ENCODE measurements at places on chromosomes 1 and 21. TPM values are rescaled to one million over a fixed set of nuclear protein-coding genes. Genes with fewer than 3 reads are reported as not detected.

The ADORA1 gene
- 24.5 TPM for total RNA-seq

The SPRR3 gene
- not detected for total RNA-seq

The MROH7 gene
- 1.6 TPM for total RNA-seq

The ANKRD65 gene
- 1.9 TPM for total RNA-seq

The AADACL3 gene
- not detected for total RNA-seq

The CCDC190 gene
- 0.26 TPM for total RNA-seq

The ADGRL4 gene
- total RNA-seq, result 8.2 TPM

The CBR1 gene
- 144 TPM for total RNA-seq

The CD101 gene
- 0.60 TPM for total RNA-seq

The SMIM1 gene
- 4.1 TPM for total RNA-seq

The ENAH gene
- 97.4 TPM for total RNA-seq

All from bronchial smooth muscle cell (primary cell).